ENCODE measurements at places on chromosomes 16 and 17.

- DNase-seq: no peak
These were observed 41.8 kb upstream of the ARL4D start for GRCh38 chr17:43356999-43357398.

DNA sequence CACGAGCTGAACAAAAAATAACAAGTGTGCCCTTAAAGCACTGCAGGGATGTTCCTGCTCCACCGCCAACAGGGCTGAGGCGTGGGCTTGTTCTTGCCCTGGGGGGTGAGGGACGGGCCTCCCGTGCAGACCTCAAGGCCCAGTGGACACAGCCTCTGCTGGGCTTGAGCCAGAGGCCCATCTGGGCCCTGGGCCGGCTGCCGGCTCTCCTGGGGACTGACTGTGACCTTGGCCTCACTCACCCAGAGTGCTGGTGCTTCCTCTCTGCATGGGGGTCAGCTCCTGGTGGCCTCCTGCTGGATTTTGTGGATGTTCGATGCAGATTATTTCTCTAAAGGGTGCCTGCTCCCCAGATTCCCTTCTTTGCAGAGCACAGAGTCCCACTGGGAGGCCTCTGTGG is 54.2 kb upstream of the CDR2 start:
- DNase-seq: no peak

DNA sequence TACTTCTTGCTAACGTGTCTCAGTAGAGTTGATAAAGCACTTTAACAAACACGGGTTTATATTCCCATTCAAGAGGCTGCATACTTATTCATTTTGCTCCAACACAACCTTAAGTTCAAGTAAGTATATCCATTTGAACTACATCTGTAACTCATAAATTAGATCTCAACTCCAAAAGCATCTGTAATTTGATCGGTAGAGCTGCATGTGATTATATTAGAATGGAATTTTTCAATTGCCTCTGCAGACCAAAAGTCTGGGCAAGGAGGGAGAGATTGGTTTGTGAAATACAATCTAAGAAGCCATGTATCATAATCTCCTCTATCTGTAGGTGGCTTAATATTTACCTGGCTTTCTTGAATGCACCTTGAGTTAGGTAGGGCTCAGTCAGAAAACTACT is 371.0 kb downstream of the RBFOX1 start:
- no peak for DNase-seq

DNA sequence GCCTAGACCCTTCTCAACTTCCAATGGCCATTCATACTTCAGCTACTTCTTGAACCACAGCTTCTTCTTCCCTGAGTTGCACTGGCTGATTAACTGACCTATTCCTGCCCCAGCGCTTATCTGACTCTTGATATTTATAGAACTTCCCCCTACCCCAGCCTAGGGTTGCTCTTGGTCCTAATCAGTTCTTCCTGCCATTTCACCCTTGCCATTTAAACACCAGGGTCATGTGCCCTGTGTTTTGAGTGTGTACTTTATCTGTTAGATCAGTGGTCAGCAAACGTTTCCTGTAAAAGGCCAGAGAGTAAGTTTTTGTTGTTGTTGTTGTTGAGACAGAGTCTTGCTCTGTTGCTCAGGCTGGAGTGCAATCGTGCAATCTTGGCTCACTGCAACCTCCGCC is 82.4 kb upstream of the COX10 start:
- no peak for DNase-seq

- no peak for DNase-seq
These were observed 35.5 kb downstream of the DNAH17 start for GRCh38 chr17:78541488-78542206.

- no peak for DNase-seq
These were observed 3.6 kb downstream of the RNF166 start for GRCh38 chr16:88702371-88703210.

DNA sequence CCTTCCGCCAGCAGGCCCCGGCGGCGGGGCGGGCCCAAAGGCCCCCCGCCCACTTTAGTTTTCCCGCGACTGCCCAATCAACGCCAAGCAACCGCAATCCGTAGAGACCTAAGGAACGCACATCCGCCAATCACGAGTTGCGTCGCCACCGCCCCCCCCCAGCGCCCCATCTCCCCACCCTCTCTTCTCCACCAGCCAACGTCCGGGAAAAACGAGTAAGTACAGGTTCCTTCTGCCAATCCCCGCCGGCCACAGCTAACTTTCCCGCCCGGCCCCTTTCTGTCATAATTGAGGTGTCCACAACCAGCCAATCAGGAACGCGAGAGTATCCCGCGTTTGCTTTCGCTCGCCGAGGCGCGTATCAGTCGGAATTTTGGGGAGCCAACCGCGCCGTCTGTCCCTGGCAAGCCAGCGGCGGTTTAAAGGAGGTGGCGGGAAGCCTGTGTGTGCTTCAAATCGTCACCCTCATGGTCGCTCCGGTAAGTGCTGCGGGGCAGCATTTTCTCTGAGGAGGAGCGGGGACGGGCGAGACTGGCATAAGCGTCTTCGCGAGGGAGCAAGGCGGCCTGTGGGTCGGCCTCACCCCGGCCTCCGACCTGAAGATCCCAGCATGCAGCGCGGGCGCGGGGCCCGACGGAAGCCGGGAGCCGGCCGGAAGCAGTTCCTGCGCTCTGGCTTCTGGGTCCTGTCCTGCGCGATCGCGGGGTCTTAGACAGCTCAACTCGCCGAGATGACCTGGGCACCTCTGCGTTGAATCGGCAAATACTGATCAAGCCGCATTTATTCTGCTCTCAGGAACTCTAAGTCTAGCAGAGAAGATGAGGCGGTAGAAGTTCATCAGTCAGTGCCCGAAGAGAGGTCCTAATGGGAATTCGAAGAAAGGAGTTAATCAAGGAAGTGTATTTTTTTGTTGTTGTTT is at the start of gene MIS12:
Gene MIS12, plus strand, starts transcription at position 361 of the 919 bp plus-strand sequence. CDS start 2,297 bp downstream, outside the sequence.
- DNase-seq: peak; percentile 99

GRCh38 chr17:45640141-45640850 is 143.8 kb upstream of the CRHR1 start:
- peak; percentile 67 for DNase-seq

- no peak for DNase-seq
These were observed 173.8 kb upstream of the CCL2 start for GRCh38 chr17:34081269-34081668.

DNA sequence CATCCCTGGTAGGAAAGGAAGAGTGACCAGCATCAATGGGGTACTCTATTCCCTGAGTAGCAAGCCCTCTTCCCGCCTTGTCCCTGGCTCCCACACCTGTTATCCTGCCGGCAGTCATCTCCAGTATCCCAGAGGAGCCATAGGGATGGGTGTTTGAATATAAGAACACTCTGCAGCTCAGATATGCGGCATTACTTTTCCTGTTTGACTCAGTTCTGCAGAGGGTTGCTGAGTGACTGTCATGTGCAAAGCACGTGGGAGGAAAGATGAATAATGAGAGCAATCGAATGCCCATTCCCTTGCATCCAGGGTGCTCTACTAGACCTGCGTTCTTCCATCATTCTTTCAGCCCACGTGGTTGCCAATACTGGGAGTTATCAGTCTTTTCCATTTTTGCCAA is 115.1 kb downstream of the PRKCB start:
- no peak for DNase-seq

DNA sequence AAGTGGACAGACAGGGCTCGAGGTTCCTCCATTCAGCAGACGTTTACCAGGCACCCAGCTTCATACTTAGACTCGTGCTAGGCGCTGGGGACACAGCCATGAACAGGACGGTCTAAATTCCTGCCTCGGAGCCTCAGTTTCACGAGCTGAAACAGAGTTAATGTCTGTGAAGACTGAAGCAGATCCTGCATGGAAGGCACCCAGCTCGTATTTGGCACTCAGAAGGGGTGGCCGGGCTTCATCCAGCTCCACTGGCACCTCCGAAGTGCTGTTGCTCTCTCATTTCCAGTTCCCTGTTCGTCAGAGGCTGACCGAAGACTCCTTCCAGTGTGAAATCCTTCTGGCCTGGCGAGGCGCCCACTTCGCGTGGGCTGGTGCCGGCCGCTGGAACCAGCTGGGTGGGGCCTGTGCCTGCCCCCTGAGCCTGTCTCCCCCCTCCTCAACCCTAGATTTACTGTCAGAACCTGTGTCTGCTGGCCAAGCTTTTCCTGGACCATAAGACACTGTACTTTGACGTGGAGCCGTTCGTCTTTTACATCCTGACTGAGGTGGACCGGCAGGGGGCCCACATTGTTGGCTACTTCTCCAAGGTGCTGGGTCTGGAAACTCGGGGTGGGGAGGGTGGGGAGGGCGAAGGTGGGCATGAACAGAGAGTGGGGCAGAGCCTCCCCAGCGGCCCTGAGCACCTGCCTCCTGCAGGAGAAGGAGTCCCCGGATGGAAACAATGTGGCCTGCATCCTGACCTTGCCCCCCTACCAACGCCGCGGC is 5.8 kb downstream of the PRSS8 start:
- DNase-seq: no peak

GRCh38 chr16:68503334-68503733 is 35.8 kb upstream of the ZFP90 start:
- DNase-seq: no peak

DNA sequence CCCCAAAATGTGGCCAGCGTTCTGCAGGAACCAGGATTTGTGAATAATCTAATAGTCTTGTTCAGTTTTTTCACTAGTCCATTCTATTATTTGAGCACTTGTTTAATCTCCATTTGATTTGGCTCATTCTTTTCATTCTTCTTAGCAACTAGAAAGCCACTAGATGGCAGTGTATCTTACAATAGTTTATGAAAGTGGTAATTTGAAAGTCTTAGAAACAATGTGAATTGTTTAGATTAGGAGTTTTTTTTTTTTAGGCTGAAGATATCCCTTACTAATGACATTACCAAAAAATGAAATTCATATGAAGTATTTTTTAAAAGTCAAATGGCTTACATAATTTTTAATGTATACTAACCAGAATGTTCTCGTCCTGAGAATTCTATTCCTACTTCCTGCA is 6.7 kb downstream of the ERI2 start:
- no peak for DNase-seq

GRCh38 chr17:76383546-76384221 is 725 bp upstream of the SPHK1 start:
- peak; percentile 45 for DNase-seq
